M059J (cell line): ENCODE measurements at places on chromosomes 11 and 22.
A peak's percentile ranks its signal among the peaks of the same experiment; 100 is the strongest.

GRCh38 chr22:46028106-46028991 lies 51.4 kb upstream of the WNT7B start:
- DNase-seq = no peak

- DNase-seq = no peak
Observed at GRCh38 chr11:66219846-66220565, 48.4 kb upstream of the RAB1B start.

GRCh38 chr11:8262552-8263108 lies 1.0 kb downstream of the LMO1 start:
- DNase-seq = peak; percentile 69

DNA sequence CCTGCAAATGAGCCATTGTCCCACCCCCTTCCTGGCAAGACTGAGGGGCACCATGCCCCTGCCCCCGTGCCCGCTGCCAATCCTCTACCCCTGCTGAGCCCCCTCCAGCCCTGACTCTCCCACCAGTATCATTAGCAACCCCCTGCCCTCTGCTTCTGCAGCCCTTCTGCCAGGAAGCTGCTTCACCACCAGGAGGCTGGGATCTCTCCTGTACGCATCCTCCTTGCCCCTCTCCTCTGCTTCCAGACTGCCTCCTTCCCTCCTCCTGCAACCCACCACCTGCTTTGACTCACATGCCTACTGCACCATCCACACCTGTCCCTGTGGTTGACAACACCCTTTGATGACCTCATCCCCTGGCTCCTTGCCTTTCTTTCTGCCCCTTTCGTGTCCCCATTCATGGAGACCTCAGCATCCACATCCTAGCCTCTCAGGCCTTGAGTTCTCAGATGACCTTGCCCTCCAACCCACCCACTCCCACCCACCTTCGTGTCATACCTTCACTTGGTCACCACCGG lies 13.4 kb upstream of the PNPLA3 start:
- no peak for DNase-seq

GRCh38 chr22:33909911-33910310 lies 10.4 kb downstream of the LARGE1 start:
- no peak for DNase-seq

DNA sequence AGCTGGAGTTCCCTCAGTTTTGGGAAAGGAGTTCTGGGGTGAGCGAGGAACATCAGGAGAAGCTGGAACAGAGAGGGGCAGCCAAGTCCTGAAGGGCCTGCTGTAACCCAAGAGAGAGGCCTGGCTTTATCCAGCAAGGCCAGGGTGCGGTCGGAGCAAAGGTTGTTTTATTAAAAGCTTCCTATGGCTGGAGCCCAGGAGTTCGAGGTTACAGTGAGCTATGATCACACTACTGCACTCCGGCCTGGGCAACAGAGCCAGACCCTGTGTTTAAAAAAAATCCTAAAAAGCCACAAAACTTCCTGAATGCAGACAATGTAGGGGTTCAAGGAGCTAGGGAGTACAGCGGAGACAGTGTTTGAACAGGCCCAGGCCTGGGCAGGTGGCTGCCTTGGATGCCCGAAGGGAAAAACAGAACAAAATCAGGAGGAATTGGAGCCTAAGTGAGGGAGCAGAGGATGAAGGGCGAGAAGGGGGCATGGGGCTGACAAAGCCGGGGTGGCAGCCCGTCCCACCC lies 22.2 kb upstream of the MALAT1 start:
- no peak for DNase-seq

- no peak for DNase-seq
Observed at GRCh38 chr11:1051356-1052132, 15.0 kb upstream of the MUC6 start.
